ENCODE measurements at places on chromosomes 4 and X.

DNA sequence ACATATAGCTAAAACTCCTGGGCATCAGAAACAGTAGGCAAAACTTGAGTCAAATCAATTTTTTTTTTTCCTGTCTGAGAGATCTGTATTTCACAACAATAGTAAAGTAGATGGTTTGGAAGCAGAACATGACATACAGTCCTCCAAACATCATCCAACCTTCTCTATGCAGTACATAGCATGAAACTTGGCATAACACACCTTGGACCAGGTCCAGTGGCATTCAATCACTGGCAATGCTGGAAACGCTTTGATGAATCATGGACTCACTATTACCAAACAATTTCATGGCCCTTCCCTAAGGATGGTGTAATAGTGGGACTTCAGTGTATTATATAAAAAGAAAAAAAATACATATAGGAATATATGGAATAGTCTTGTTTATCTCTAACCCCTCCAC is 154.6 kb downstream of the FMR1NB start:
- DNase-seq: no peak

DNA sequence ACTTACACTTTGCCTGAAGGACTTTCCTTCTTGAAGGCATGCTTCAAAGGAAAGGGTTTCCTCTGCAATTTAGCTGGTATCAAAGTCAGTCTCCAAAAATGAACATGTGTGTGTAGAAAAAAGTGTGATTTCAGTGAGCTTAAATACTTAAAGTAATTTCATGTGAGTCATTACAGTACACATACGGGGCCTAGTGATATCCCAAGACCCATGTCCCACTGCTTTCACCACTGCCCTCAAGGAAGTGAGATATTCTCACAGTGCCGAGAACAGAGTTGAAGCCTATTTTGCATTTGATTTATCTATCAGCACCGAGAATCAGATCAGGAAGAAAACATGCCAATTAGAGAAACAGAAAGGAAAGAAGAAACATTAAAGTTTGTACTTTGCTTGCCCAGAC is 61.0 kb downstream of the CHST7 start:
- DNase-seq: no peak

DNA sequence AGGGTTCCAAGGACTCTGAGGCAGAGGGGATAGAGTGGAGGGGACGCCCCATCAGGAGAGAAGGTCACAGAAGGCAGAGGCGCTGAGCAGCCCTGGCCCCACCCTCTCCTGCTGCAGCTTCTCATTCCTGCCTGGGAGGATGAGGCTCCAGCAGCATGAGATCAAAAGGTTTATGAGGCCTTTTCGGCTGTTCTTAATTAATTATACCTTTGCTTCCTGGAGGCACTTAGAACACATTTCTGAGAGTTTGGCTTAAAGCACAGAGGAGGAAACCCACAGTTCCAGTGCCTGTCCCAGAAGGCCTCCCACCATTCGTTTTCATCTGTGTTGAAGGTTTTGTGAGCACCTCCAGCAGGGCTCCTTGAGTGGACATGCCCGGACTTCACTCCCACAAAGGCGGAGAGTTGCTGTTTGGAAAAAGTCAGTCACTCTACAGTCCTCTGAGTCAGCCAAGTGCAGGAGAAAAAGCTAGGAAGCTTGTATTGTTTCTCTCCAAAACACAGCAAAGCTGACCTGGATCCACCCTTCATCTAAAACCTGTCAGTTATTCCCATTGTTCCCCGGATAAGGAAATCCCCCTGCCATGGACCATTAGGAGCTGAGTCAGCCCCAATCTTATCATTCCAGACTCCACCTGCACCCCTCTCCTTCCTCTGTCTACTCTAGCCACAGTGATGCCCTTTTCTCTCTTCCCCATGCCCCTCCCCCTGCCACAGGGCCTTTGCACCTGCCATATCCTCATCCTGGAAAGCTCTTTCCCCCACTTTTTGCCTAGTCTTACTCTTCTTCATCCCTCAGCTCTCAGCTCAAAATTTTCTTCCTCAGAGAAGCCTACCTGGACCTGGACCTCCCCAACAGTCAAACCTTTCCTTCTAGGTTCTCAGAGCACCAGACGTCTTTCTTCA is 276.8 kb downstream of the FBXW7 start:
- DNase-seq: no peak

DNA sequence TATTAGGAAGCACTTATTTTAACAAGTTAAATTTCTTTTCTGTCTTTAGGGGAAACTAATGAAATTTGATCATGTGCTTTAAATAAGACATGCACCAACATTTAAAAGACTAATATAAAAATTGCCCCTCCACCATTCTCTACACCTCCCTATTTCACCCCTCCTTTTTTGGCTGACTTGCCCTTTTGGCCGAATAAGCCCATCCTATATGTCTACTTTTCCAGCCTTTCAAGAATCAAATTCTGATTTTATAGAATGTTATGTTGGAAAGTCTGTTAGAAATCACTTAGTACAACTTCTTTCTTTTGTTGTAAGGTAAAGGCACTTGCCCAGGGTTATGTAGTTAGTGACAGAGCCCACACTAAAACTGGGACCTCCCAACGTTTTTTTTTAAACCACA is 1.8 kb downstream of the CAPN6 start:
- no peak for DNase-seq

- DNase-seq: no peak
Observed at GRCh38 chr4:24975510-24975909, 55.2 kb downstream of the LGI2 start.

- DNase-seq: no peak
Observed at GRCh38 chrX:22165732-22166457, 106.8 kb upstream of the CBLL2 start.

DNA sequence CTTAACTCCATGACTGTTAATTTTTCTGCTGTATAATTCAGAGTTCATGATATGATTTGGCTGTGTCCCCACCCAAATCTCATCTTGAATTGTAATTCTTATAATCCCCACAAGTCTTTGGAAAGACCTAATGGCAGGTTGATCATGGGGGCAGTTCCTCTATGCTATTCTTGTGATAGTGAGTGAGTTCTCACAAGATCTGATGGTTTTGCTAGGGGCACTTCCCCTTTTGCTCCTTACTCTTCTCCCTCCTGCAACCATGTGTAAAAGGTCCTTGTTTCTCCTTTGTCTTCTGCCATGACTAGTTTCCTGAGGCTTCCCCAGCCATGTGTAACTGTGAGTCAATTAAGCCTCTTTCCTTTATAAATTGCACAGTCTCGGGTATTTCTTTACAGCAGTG is 1751.9 kb downstream of the ARAP2 start:
- no peak for DNase-seq

GRCh38 chr4:99642725-99643489 is 14.7 kb downstream of the C4orf54 start:
- no peak for DNase-seq

- DNase-seq: no peak
Observed at GRCh38 chrX:127317159-127317558, 497.6 kb downstream of the PRR32 start.

DNA sequence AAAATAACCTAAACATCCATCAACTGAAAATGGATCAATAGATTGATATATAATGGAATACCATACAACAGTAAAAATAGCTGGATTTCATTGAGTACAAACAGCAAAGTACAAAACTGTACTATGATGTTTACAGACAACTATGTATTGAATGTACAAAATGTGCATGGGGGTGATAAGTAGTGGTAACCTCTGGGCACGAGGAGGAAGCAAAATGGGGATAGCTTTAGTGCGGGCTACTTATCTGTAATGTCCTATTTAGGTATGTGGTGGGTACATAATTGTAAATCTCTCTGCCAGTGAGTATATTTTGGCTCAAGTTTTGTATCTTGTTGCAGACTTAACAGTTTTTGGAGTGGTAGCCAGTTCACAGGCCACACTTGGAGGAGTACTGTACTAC is 123.6 kb downstream of the STAG2 start:
- no peak for DNase-seq

GRCh38 chr4:6461301-6462165 is 10.9 kb downstream of the PPP2R2C start:
- no peak for DNase-seq

GRCh38 chr4:182560358-182560757 is 317.2 kb downstream of the TENM3 start:
- no peak for DNase-seq

DNA sequence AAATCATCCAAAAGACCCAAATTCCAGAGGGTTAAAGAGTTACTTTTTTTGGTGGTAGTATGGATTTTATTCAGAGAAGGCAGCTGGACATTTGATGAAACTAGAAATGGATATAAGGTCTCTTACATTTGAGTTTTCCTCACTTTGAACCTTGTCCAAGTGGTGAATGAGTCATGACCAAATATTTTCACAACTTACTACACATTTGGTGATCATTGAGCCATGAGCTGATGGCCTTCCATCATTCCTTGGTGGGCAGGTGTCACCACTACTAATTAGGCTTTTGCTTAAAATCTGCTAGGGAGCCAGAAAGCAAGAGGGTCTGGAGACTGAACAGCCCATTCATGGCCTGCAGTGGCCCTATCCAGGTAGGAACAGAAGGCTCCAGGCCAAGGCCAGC is 620.2 kb upstream of the INTU start:
- DNase-seq: no peak

- no peak for DNase-seq
Observed at GRCh38 chrX:134373736-134374135, 86.2 kb upstream of the HPRT1 start.

DNA sequence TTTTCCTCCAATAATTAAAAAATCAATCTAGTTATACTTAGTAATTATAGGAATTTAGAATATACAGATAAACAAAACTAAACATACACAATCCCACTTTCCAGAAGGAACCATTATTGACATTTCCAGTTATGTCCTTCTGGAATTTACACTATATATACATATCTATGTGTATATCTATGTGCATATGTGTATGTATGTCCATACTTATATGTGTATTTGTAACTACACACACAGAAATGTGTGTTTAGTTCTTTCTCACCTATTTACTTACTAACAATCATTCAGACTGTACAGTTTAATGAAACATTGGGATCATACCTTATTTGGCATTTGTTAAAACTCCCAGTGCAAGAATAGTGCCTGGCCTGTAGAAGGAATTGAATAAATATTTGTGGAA is 126.4 kb downstream of the FHIP1A start:
- no peak for DNase-seq

GRCh38 chr4:56296526-56296925 is 90.8 kb downstream of the AASDH start:
- no peak for DNase-seq

GRCh38 chrX:73812256-73812655 is 249.3 kb downstream of the CHIC1 start:
- no peak for DNase-seq

- no peak for DNase-seq
Observed at GRCh38 chr4:10701161-10701560, 16.6 kb upstream of the CLNK start.

GRCh38 chrX:39288592-39288991 is 487.3 kb downstream of the MID1IP1 start:
- DNase-seq: no peak

DNA sequence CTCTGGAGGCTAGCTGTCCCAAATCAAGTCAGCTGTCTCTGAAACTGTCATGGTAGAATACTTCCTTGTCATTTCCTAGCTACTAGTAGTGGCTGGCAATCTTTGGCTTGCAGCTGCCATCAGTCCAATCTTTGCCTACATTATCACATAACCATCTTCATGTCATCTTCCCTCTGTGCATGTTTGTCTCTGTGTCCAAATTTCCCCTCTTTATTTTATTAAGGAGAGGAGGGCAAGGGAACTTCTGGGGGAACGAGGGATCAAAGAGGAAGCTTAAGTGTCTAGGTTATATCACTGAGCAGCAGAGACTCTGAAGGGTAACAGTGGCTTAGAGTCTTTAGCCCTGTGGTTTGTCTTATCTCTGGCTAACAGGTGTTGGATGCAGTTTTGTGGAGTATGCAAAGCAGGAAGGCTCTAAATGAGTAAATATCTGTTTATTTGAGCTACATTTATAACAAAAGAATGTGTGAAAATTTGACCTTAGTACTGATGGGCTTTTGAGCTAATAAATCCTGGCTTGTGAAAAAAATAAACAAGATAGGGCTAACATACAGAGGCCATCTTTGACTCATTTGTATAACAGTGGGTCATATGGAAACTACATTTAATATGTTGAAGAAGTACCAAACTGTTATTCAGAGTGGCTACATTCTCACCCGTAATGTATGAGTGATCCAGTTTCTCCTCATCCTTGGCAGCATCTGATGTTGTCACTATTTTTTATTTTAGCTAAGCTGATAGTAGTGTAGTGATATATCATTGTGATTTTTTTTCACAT is 49.4 kb upstream of the ENOX2 start:
- no peak for DNase-seq

DNA sequence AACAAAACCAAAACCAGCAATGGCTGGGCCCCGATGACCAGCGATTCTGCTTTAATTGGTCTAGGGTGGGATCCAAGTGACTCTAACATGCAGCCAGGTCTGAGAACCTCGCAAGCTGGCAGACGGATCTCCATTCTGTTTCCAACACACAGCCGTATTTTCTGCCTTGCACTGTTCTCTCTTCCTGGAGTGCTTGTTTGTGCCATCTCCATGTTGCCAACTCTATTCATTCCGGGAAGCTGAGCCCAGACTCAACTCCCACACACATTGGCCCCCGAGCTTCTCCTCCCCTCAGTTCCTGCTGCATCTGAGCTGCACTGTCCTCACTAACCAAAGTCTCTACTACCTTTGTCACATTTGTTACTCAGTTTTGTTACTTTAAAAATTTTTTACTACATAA is 35.6 kb downstream of the GEMIN8 start:
- no peak for DNase-seq

DNA sequence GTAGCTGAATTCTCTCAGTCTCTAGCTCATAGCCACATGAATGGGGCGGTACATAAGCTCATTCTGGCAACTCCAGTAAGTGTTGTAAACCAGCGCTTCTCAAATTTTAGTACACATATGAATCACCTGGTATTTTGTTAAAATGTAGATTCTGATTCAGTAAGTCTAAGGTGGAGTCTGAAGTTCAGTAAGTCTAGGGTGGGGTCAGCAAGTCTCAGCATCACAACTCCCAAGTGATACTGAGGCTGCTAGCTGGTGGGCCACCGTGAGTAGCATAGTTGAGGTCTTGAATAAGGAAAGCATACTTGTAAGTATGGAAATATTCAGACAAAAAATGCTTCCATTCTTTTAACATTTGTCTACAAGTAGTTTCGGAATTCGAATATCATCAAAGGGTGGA is 36.1 kb upstream of the INPP4B start:
- no peak for DNase-seq

GRCh38 chrX:11103006-11103405 is 8.1 kb upstream of the HCCS start:
- DNase-seq: no peak

DNA sequence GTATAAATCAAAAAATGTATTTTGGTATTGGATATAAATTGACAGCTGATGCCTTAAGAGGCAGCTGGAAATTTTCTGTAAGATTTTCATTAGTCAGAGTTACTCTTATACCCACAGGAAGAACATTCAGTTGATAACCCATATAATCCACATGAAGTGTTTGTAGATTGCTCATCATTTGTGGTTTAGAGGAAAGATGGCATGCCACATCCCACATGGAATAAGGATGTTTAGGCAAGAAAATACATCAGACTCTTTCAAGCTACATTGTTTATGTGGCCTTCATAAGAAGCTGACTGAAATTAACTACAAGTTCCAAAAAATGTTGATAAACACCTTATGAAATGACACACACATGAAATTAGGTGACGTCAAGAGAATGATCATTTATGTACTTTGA is 56.6 kb downstream of the AREG start:
- DNase-seq: no peak

Measured in activated CD8-positive, alpha-beta memory T cell treated with anti-CD3 and anti-CD28 coated beads for 1 hour (primary cell).